Pancreas (tissue), 10 donors: ENCODE measurements at places on chromosomes 6 and 20.

- no peak for DNase-seq
These were observed 85.5 kb upstream of the NT5E start for GRCh38 chr6:85364344-85364743.

DNA sequence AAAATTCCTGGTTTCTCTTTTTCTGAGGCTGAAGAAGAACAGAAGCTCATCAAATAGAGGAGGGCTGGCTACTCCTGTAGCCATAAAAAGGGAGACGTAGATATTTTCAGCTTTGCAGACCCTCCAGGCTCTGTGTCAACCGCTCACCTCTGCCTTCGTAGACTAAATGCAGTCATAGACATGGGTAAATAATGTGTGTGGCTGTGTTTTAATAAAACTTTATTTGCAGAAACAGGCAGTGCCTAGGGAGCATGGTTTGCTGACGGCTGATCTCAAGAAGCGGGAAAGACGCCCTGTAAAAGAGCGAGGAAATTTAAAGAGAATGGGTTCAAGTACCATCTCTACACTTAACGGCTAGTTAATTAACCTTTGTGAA, 171.8 kb downstream of the BCAS1 start:
- DNase-seq, result no peak

DNA sequence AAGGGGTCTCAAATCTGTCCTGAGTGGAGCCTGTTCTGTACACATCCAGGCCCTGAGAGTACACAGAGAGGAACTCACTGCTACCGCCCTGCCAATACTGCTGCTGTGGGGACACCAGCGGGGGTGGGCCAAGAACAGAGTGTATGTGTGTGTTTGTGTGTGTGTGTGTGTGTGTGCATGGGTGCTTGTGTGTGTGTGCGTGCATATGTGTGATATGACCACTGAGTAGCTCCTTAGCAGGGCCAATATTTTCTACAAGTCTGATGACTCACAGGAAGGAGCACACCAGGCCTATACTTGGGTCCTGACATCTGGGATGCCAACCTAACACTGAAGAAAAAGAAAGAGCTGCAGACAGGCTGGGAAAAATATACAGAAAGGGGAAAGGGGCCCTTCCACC, 1.4 kb downstream of the RAET1E start:
- DNase-seq, result no peak

DNA sequence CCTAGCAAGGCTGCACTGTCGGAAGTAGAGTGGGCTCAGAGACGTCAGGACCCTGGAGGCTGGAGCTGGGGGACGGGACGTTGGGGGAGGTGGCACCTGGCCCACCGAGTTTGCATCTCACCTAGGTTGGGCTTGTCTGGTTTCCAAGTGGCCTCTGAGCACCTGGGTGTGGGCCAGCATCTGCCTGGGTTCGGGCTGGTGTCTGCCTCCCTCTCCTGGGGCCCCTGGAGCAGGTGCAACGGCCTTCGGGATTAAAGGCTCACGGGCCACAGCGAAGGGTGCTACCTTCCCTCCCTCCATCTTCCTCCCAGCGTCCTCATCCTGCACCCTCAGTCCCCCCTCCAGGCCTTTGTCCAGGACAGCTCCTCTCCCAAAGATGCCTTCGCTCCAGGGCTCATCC, 6.0 kb downstream of the HRH3 start:
- peak; percentile 18 for DNase-seq

DNA sequence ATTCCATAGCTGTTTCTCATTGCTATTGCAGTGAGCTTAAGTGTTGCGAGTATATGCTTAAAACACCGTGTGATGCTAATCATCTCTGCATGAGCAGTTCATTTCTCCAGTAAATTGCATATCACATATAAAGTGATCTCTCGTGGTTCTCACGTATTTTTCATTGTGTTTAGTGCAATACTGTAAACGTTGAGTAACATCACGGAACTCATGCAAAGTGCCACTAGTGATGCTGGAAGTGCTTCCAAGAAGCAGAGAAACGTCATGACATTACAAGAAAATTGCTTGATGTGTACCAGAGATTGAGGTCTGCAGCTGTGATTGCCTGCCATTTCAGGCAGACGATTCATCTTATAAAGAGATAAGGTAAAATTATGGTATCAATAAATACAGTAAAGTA, 830.4 kb downstream of the GRIK2 start:
- DNase-seq, result no peak

DNA sequence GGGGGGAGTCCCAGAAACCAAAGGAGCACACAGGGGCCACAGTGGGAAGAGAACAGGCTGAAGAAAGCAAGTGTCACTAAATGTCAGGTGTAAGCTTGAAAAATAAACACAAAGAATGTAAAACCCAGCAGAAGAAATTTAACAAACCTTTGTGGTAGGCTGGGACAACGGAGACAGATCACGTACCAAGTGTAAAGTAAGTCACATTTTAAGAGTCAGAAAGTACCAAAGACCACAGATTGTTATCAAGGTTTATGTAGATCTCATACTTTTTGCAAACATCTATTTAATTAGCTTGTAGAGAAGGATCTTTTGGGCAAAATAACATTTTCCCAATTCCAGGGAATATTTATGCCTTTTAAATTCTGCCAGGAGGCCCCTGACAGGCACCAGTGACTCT, 1.6 kb downstream of the CLIC5 start:
- no peak for DNase-seq

- no peak for DNase-seq
These were observed 18.1 kb downstream of the SLX4IP start for GRCh38 chr20:10453241-10453640.

GRCh38 chr6:90758741-90759140, 171.9 kb upstream of the MAP3K7 start:
- DNase-seq, result no peak

DNA sequence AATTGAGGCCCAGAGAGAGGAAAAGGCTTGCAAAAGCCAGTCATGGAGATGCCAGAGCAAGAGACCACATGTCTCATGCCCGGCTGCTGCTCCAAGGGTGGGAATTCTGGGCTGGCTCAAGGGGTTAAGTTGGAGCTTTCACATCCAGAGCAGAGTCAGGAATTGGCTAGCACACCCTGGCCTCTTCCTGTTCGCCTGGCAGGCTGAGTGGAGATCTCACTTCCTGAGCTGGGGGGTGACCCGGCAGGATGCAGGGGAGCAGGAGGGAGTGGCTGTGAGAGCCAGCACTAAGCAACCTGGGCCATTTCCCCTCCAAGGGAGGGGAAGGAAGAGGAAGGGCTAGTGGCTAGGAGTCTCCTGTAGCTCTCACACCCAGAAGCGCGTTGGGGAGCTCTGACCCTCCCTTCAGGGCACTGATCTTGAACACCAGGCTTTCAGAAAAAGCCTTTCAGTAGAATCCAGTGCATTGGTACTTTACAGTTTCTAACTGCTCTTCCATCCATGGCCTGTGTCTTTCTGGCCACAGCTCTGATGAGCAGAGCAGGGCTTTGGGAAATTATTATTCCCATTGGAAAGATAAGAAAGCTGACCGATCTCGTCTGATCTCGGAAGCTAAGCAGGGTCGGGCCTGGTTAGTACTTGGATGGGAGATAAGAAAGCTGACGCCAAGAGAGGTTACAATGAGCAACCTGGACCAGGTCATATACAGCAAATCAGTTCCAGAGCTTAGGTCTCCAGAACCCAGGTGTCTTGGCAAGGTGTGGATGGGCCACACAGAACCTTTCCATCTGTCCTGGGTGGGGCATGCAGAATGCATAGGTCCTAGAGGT, 2.2 kb upstream of the CCM2L start:
- no peak for DNase-seq

DNA sequence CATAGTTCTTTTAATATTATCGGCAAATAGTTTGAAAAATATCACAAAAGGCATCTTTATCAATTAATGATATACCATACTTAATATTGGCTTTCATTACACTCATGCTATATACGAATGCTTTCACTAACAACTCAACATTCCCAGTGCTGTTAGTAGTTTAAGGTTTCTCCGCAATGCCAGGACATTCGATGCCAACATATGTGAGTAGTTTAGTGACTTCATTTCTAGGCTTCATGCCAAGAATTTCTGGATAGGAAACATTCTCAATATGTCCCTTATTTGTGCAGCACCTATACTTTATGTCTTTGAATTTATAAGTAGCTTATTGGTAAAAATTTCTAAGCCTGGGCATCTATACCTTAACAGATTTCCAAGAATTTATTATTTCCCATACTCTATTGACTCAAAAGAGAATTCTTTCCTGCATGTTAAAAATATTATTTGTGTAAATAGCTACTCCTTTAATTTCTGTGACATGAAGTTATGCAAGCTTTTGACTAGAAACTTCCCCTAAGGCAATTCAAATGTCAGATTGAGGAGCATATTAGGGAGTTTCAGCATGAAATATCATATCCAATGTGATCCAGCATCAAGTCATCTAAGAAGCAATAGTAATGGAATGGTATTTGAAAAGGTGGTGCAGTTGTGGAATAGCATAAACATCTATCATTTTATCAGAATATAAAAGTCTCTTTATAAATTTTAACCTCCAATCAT, 236.0 kb upstream of the STXBP5 start:
- DNase-seq, result no peak

DNA sequence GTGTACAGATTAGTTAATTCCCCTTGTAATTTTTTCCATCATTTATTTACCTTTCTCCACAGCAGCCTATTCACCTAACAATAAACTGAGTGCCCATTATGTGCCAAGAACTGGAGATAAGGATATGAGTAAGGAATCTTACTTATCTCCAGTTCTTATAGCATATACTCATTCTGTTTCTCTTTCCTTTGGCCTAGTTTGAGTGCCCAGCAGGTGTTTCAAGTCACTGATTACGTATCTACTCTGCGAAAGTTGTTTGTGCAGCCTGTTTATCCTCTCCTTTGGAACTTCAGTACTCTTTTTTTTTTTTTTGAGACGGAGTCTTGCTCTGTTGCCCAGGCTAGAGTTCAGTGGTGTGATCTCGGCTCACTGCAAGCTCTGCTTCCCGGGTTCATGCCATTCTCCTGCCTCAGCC, 17.3 kb upstream of the POU5F1 start:
- DNase-seq, result peak; percentile 64

GRCh38 chr6:169583886-169584541, 117.8 kb downstream of the WDR27 start:
- DNase-seq, result no peak

DNA sequence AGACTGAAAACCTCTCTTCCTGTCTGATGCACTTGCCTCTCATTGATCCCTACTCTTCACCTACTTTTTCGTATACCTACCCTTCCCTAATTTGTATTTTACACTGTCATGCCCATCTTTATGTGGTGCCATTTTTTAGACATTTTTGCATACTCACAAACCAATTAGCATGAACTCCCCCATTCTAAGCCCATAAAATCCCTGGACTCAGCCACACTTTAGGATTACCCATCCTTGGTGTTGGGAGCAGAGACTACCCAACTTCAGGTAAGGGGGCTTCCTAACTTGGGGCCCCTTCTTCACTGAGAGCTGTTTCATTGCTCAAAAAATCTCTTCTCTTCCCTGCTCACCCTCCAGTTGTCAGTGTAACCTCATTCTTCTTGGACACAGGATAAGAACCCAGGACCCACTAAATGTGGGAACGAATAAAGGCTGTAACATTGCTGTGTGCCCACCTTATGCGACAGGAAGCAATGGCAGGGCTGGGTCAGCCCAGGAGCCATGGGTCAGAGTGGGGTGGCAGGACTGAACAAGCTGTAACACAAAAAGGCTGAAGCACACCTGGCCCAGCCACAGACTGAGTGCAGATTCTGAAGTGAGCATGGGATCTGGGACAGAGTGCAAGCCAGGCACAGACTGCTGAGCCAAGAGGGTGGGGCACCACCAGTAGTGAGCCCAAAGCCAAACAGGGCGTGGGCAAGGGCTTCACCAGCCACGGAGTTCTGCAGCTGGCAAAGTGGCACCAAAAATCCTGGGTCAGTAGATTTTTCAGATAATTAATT, 789.1 kb upstream of the HS3ST5 start:
- no peak for DNase-seq

GRCh38 chr20:46562009-46562372, 11.5 kb upstream of the OCSTAMP start:
- DNase-seq, result no peak

GRCh38 chr20:11740975-11741374, 176.7 kb upstream of the BTBD3 start:
- no peak for DNase-seq

GRCh38 chr6:115835314-115835713, 225.4 kb downstream of the FRK start:
- DNase-seq, result no peak

- DNase-seq, result no peak
These were observed 707.9 kb upstream of the NRSN1 start for GRCh38 chr6:23418095-23418494.

- DNase-seq, result no peak
These were observed 7.0 kb upstream of the FOXP4 start for GRCh38 chr6:41539204-41539603.

- no peak for DNase-seq
These were observed 11.5 kb downstream of the PRDM1 start for GRCh38 chr6:106097411-106098231.

DNA sequence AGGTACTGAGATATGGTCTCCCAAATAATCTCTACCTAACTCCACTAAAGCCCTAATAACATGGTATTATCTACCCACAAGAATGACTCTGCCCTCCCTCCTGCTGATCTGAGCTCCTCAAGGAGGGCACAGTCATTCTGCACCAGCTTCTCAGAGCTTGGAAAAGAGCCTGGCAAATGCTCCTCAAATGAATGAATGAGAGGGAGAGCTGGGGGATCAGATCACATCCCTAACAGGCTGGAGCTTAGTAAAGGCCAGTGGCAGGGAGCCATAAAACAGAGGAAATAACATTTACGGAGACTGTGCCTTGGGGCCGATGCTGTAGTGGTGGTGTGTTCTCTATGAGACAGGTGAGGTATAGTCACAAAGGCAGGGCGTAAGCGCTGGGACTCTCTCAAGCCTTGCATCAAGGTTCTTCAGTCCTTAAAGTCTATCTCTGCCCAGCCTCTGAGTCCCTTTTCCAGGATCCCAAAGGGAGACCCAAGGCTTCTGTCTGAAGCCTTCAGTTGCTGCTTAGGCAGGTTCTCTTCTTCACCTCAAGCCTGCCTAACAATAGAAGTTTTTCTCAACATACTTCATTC, 7.2 kb upstream of the NNAT start:
- DNase-seq, result no peak

- no peak for DNase-seq
These were observed 462.9 kb downstream of the COL12A1 start for GRCh38 chr6:74742793-74743508.

GRCh38 chr6:64479134-64479533, 843.5 kb downstream of the PHF3 start:
- DNase-seq, result no peak

GRCh38 chr6:85703406-85703805, 60.7 kb upstream of the SYNCRIP start:
- DNase-seq, result no peak

GRCh38 chr6:16600026-16600425, 161.2 kb downstream of the ATXN1 start:
- DNase-seq, result no peak

DNA sequence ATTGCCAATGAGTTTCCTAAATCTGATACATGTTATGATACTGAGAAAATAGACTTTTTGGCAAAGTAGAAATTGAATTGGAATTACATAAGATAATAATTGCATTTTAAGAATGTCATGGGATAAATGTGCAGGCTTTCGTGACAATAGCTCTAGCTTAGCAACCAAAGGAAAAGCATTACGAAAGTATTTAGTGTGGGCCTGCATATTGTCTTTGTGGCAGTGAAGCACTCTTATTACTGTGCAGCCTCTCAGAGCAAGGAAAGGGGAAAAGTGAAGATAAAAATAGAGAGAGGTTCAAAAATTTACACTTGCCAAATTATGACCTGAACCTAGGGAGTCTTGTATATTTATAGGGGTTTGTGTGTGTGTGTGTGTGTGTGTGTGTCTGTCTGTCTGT, 12.6 kb upstream of the DEFB113 start:
- no peak for DNase-seq

- no peak for DNase-seq
These were observed 19.2 kb downstream of the PDE7B start for GRCh38 chr6:135870722-135871121.

- DNase-seq, result no peak
These were observed 5.0 kb downstream of the TMEM239 start for GRCh38 chr20:2820896-2821869.
